ENCODE measurements at places on chromosomes 12 and 14.

GRCh38 chr14:71712478-71712877 lies 219.8 kb upstream of the RGS6 start:
- no peak for DNase-seq

- no peak for DNase-seq
Observed at GRCh38 chr14:97804056-97804455, 1006.9 kb downstream of the VRK1 start.

GRCh38 chr12:21989819-21990412 lies 48.7 kb upstream of the ABCC9 start:
- no peak for DNase-seq

- no peak for DNase-seq
Observed at GRCh38 chr12:126061777-126062176, 996.5 kb downstream of the AACS start.

GRCh38 chr14:51394384-51394783 lies 154.3 kb downstream of the TMX1 start:
- no peak for DNase-seq

- DNase-seq: no peak
Observed at GRCh38 chr12:32589165-32589865, 89.8 kb upstream of the DNM1L start.

- DNase-seq: no peak
Observed at GRCh38 chr14:92973261-92973797, 50.4 kb downstream of the CHGA start.

- no peak for DNase-seq
Observed at GRCh38 chr12:94875525-94875924, 128.0 kb downstream of the NDUFA12 start.

DNA sequence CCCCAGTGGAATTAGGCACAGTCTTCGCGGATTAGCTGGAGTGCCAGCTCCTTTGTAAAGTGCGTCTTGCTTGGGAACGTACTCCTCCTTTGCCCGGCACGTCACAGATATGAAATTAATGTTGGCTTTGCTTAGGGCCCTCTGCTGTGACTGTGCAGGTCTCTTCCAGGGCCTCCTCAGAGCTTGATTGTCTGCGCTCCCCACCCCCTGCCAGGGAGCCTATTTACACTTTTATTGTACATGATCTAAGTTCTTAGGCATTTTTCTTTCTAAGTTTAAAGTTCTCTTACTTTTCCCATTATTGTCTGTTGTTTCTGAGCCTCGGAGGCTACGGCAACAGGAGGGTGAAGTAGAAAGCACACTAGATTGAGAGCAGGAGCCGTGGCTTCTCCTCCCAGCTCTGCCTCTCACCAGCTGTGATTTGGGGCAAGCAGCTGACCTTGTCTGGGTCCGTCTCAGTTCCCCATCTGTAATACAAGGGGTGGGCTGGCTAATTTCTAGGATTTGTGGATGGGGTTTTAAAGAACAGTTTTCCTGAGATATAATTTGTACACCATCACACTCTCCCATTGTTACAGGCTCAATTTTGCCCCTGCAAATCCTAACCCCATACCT lies 81.8 kb downstream of the TSPAN9 start:
- no peak for DNase-seq

DNA sequence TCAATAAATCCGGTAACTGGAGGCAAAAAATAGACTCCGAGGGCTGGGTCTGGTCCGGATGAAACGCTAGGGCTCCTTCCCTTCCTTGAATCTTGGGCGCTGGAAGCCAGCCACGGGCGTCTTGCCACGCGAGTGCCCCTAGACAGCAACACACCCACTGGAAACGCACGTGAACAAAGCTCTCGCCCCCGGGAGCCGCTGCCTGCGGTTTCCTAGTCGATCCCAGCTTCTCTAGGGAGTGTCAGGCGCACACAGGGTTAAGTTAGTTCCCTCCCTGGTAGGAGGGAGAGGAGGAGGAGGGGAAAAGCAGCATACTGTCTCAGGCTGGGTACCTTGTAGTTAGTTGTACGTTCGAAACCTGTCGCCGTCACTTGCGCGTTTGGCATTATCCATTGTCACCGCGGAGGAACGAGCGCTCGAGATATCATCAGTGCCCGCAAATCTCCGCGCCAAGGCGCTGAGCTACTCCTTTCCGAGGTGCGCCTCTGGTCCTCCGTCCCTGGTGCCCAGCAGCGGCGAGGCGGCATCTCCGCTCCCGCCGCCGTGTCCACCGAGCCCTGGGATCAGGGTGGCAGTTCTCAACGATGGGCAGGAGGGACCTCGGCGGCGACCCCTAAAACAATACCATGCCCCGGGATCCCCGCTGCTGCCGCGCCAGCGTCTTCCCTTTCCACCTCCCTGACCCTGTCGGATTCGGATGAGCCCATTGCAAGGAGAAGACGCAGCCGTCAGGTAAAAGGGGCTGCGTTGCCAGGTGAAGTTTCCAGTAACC lies at the start of gene FLRT2:
Gene FLRT2 (plus strand): TSS at position 342 of the 772 bp plus-strand sequence. CDS start 91,371 bp downstream, outside the sequence.
- no peak for DNase-seq

DNA sequence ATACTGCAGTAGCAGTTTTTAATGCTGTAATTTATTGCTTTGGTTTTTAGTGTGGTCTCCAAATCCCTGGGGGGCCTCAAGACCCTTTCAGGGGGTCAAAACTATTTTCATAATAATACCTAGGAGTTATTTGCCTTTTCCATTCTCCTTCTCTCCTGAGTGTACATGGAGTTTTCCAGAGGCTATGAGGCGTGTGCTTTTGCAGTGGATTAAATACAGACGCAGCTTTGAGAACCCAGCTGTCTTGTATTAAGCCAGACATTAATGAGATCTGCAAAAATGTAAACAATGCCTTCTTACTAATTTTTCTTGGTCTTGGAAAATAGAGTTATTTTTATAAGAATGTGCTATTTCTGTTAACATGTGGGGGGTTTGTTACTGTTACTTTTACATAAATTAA lies 68.6 kb downstream of the SLC25A47 start:
- DNase-seq: no peak

GRCh38 chr12:43937947-43938346 lies 102.1 kb downstream of the TMEM117 start:
- DNase-seq: no peak

- DNase-seq: no peak
Observed at GRCh38 chr14:55152052-55152753, 23.2 kb downstream of the LGALS3 start.

DNA sequence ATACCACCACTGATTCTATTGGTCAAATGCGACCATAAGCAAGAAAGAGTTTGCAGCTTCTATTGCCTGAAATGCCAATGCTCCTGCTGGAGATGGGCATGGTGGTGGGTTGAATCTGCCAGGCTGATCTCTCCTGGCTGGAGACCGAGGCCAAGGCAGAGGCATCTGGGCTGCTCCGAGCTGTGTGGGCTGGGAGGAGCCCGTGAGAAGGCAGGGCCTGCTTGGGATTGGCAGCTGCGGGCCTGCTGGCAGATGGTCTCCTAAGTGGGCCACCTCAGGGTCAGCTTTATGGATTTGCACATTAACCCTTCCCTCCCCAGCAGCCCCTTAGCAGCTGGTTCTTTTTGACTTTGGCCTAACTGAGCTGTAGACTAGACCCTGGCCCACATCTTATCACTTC lies 25.4 kb downstream of the SRRM4 start:
- no peak for DNase-seq

- no peak for DNase-seq
Observed at GRCh38 chr14:94677213-94677612, 65.0 kb downstream of the SERPINA3 start.

- no peak for DNase-seq
Observed at GRCh38 chr12:55039395-55040354, 19.9 kb downstream of the NEUROD4 start.

DNA sequence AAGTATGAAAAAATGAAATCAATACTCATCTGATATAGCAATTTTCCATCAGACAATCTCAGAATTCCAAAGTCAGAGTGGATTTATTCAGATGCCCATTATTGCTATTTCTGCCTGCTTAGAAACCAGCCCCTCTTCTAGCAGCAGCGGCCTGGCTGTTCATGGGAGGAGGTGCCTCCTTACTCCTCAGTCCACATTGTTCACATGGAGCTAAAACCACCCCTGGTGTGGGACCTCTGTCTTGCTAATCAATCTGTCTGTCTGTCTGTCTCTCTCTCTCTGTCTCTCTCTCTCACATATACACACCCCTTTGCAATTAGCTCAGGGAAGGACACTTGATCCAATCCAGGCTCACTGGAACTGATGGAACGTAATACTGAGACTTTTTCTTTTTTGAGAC lies 176.1 kb downstream of the APAF1 start:
- DNase-seq: no peak

- no peak for DNase-seq
Observed at GRCh38 chr14:72928872-72929271, 2.6 kb downstream of the DCAF4 start.

Measured in stimulated activated CD8-positive, alpha-beta memory T cell treated with anti-CD3 and anti-CD28 coated beads, Interleukin-4, amount 100 ng/mL, for 1 hour (primary cell).